ENCODE measurements at places on chromosomes 7 and 10. TPM values are rescaled to one million over a fixed set of nuclear protein-coding genes. Genes with fewer than 3 reads are reported as not detected.

GRCh38 chr10:33332183-33333065 is 2.0 kb downstream of the NRP1 start:
- no peak for DNase-seq

GRCh38 chr7:2110610-2111396 is 121.9 kb downstream of the MAD1L1 start:
- DNase-seq: peak; percentile 44

GRCh38 chr7:29297194-29297890 is 102.8 kb downstream of the CHN2 start:
- DNase-seq: no peak

GRCh38 chr10:77189520-77189919 is 448.1 kb downstream of the KCNMA1 start:
- no peak for DNase-seq

DNA sequence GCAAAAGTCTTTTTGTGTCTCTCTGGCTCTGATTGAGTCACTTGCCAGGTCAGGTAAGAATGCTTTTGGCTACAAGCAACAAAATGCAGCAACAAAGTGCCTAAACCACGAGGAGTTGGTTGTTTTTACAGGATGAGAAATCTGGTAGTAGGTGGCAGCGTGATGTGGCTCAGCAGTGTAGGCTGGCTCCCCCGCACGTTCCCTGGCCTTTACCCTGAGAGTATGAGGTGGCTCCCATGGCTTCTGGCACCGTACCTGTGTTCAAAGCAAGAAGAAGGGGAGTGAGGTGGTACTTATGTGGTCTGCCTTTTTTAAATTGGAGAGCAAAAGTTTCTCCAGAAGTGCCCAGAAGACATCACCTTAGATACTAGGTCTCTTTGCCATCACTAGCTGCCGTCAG is 11.7 kb downstream of the PRKRIP1 start:
- no peak for DNase-seq

DNA sequence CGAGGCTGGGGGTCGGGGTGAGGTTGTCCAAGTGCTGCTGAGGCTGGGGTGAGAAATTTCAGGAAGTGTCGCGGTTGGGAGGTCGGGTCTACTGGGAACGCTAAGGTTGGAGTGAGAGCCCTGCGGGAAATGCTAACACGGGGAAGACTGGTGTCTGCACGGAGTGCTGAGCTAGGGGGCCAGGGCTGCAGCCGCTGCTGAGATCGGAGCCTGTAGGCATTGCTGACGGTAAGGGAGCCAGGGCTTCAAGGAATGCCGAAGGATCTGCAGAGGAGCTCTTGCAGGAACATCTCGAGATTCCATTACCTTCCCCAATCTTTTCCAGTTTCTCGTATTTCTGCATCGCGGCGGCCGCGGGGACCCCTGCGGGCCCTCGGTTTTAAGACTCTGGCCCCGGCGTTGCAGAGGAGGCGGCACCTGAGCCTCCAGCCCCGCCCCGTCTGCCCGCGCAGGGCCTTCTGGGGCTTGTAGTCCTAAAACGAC is at the start of gene CDK5:
Gene CDK5, minus strand, starts transcription at position 392 of the 483 bp plus-strand sequence. Its CDS starts 49 bp downstream, at position 343.
- no peak for DNase-seq

- no peak for DNase-seq
These were observed 35.2 kb upstream of the HSPB1 start for GRCh38 chr7:76267107-76267893.

DNA sequence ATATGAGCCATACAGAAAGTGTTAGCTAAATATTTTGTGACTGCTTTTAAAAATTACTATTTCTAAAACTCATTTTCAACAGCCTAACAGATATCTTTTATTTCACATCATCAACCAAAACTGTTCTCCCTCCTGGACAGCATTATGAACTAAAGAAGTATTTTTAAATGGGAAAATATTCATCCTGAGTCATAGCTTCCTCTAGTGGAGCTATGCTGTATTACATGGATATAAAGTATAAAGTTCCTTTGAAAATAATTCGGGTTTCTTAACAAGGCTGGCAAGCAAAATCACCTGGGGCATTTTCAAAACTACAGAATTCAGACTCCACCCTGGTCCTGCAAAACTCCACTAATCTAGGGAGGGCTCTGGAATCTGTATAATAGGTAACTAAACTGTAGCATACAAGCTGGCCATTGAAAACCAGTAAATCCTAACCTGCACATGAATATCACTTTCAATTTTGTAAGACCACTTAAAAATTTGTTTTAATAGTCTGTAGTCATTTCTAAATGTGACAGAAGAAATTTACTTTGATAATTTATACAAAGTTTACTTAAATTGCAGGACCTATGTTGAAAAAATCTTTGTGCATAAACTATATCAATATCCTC is 53.5 kb downstream of the SCIN start:
- DNase-seq: no peak

- no peak for DNase-seq
These were observed 1528.8 kb upstream of the LRRTM3 start for GRCh38 chr10:65396997-65397396.

- DNase-seq: no peak
These were observed 232.6 kb downstream of the ADK start for GRCh38 chr10:74383642-74384041.

DNA sequence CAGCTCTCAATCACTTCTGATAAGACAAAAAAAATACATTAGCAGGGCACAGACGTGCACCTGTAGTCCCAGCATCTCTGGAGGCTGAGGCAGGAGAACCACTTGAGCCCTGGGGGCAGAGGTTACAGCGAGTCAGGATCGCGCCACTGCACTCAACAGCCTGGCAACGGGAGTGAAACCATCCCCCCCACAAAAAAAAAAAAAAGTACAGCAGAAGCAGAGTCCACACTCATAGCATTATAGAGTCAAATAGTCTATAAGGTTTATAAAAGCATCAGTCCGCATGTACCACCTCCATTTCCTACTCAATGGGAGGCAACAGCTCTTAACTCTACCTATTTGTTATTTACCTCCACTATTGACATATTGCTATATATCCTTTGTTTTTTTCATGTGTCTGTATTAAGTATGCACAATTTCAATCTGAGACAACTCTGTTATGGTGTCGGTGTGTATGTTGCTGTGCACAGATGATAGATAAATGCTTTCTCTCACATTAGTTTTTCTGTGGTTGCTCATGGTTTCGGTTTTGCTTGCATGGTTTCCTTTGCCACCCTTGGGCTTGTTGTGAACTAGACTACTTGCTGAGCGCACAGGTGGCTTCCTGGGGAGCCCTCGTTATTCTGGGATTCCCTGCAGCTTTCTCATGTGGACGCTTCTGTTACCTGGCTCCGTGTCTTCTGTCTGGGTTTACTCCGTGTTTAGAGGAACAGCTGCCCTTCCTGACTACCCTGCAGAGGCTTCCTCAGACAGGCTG is 40.4 kb downstream of the PROSER2 start:
- DNase-seq: no peak

DNA sequence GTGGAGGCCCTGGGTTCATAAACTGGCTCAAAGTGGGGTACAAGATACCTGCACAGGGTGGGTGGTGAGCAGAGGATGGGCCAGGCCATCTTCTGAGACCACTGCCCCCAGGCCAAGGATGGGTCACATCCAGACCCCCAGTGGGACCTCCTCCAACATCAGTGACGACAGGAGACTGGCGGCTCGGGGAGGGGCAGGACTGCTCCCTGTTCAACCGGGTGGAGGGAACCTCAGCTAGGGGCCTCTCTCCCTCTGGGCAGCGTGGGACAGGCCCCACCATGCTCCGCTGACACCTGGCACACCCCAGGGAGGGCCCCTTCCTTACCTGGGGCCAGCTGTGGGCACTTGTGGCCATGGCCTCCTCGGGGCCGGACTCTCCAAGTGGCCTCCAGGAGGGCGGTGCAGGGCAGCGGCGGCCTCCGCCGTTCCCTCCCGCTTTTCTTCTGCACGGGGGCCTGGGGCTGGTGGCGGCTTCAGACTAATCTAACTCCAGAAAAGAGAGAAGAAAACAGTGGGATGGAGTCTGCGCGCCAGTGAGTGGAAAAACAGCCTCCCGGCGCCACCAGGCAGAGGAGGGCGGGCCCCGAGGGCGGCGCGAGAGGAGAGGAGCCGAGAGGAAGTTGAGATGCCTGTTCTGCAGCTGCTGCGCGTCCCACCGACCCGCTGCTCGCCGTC is at the start of gene CALHM2:
Gene CALHM2, minus strand, starts transcription at position 540 of the 675 bp plus-strand sequence. CDS start 2,429 bp downstream, outside the sequence.
- DNase-seq: peak; percentile 68

DNA sequence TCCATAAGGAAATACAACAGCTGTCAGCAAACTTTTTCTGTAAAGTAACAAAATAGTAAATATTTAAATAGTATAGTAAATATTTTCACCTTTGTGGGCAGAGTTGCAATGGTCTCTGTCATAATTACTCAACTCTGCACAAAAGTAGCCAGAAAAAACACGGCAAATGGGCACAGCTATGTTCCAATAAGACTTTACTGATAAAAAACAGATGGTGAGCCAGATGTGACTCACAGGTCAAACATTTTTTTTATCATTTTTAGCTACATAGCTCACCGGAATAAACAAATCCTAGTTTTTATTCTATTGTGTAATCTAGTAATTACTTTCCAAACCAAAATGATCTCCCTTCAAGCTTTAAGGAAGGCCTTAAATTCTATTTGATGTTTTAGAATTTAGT is 55.3 kb downstream of the NCAPG2 start:
- no peak for DNase-seq

- no peak for DNase-seq
These were observed 19.8 kb upstream of the FAM133B start for GRCh38 chr7:92609921-92610518.

DNA sequence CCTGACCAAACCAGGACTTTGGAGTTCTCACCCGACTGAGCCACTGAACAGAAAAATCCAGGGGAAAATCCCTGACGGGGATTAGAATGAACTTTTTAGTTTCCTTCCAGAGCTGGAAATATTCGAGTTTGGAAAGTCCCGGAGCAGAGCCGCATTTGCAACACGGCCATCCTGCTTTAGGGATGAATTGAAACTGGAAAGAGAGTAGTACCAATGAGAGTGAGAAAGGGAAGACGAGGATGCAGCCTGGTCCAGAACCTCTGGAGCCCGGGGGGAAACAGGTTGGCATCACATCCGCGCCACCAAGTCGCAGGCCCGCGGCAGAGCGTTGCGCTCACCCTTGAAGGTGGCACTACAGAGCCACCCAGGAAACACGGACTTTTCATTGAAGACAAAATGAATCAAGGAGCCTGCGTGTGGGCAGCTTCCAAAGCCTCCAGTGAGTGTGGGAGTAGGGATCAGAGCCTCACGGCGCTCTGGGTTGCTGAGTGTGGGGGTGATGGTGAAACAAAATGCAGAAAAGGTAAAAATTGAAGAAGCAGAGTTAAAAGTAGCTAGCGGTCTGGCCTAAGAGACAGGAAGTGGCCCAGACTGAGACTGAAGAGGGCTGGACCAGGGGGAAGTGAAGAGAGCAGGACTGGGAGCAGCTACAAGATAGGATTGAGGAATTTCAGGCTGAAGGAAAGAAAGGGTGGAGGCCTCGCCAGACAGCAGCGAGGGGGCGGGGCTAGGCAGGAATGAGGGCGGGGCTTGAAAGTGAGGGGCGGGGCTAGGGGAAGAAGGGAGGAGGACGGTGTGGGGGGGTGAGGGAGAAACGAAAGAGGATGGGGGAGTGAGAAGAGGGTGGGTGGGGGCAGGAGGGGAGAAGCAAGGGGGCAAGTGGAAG is 1.8 kb downstream of the SMURF1 start:
- peak; percentile 84 for DNase-seq

DNA sequence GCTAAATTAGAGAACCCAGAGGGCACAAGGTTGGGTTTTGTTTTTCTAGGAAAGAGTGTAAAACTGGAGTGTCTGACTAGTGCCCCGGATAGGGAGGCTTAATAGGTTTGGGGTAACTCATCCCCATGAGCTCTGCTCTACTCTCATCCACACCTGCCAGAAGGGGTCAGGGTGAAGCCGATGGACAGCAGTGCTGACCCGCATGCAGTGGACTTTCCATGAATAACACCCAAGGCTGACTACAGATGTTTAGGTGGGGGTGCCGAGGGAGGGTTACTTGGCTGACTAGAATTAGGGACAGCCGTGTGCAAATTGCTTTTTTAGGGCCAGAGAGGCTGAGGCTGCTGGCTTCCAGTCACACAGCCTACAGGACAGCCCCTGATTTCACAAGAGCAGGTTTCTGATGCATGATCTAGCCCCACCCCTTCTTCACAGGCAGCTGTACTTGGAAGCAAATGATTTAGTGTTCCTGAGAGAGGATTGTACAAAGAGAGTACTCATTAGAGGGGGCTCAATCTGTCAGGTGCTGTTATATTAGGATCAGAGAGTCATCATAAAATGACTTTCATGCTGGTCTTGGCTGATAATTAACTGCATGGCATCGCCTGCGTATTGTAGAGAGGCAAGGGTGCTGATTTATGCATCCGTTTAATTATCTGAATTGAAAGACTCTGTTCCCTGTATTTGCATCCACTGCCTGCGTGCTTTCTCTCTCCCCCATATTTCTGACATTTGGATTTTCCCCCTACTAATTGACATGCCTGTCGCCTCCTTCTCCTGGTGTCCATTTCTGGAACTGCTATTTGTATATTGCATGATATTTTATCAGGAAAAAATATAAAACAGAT is 9.5 kb downstream of the INHBA start:
- DNase-seq: no peak

DNA sequence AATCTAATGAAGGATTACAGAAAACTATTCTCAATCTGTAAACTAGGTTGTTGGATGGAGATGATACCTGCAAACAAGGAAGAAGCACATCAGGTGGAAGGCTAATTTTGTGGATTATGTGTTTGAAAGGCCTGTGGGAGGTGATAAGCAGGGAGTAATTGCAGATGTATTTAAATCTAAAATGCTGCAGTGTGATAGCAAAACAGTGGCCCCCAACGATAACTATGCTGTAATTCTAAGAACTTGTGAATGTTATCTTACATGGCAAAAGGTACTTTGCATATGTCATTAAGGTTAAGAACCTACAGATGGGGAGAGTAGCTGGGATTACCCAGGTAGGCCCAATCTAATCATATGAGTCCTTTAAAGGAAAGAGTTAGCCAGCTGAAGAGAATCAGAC is 164.5 kb upstream of the AHR start:
- DNase-seq: no peak

DNA sequence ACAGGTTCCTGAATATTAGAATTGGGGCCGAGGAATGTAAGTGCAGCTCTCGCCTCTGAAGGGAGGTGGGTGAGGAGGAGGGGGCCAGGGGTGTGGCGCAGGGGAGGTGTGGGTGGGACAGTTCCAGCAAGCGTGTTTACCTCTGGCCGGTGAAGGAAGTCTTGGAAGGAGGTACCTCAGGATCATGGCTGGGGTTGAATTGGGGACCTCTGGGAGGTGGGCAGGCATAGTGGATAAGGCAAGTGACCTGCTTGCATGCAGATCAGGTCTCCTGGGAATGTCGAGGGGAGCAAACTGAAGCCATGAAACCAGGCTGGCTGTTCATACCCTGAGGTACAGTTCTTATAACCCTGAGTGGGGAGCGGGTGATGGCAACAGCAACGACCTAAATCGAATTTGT is 2.0 kb downstream of the ZNF775 start:
- no peak for DNase-seq

Gene PTCD1
- total RNA-seq: 4.5 TPM

Gene GTF2IRD1
- 18.3 TPM for total RNA-seq

Gene FKBP6
- total RNA-seq: not detected

Gene HDAC9
- 2.6 TPM for total RNA-seq

Gene GNGT1
- total RNA-seq: not detected

Gene CYP2E1
- 3.5 TPM for total RNA-seq

Gene TMEM213
- not detected for total RNA-seq

Gene WDFY4
- 1.6 TPM for total RNA-seq

Gene CPN1
- not detected for total RNA-seq

Gene ABCA13
- total RNA-seq: 2.5 TPM

Gene CTNNA3
- total RNA-seq: 1.1 TPM

Gene HOXA10
- 26.0 TPM for total RNA-seq
